AG20443 (cell line): ENCODE measurements at places on chromosomes 1 and 21.
A peak's percentile ranks its signal among the peaks of the same experiment; 100 is the strongest.

- no peak for DNase-seq
Observed at GRCh38 chr1:234713859-234714258, 103.9 kb upstream of the IRF2BP2 start.

GRCh38 chr21:41183575-41183974 is 15.6 kb downstream of the BACE2 start:
- no peak for DNase-seq

DNA sequence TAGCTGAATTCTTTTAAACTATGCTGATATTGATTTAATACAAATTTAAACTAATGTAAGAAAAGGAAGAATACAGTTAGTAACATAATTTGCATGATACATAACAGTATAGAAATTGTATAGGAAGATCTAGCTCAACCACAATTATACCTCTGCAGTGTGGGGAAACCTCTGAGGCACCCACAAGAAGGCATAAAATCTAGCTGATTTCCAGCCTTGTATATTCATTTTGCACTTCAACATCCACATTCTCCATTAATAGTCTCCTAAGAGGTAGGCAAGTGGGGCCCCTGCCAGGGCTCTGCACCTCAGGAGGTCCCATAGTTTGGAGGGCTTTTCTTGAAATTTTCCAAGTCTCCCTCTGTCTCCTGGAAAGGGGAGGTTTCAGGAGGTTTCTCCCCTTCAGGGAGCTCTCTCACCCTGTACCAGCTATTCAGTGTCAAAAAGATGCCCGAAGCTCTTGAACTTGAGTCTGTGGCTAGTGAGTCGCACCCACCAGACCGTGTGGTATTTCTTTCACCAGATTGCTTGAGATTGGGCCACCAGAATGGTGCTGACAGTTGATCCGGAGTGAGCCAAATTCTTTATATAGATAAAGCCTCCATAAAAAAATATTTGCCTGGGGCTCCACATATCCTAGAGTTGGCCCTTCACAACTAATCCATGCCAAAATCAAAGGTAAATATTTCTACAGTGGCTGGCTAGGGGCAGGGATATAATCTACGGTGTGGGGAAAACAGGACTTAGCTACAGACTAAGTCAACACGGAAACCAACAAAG is 108.2 kb downstream of the TIAM1 start:
- peak; percentile 20 for DNase-seq

DNA sequence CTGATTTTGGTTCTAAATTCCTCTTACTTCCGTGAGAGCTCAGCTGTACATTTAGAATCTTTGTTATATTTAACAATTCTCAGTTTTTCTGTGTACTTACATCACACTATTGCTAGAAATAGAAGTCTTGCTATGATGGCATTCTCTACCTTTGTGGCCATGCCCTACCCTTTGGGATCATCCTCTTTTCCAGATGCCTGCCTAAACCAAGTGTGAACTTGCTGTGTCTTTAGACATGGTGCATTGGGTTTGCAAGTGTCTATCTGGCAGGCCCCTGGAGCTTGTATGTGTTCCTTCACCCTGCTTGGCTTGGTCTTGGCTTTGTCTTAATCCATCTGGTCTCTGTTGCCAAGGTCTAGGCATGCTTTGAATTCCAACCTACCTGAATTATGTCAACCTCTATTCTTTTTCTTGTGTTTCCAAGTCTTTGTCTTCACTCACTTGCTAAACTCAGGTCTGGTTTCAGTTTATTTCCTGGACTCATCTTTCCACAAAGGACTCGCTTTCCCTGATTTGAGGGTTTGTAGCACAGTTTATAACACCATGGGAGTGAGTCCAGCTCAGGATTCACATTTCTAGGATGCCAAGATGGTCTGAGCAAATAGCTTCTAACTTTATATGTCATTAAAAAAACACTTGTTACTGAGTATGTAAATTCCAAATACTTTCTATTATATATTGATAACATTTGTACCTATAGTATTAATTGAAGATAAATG is 20.6 kb upstream of the APOBEC4 start:
- no peak for DNase-seq

- DNase-seq = peak; percentile 91
Observed at GRCh38 chr1:53508991-53509666, 49.9 kb downstream of the DMRTB1 start.

- DNase-seq = no peak
Observed at GRCh38 chr1:17875882-17876280, 120.7 kb downstream of the ACTL8 start.

DNA sequence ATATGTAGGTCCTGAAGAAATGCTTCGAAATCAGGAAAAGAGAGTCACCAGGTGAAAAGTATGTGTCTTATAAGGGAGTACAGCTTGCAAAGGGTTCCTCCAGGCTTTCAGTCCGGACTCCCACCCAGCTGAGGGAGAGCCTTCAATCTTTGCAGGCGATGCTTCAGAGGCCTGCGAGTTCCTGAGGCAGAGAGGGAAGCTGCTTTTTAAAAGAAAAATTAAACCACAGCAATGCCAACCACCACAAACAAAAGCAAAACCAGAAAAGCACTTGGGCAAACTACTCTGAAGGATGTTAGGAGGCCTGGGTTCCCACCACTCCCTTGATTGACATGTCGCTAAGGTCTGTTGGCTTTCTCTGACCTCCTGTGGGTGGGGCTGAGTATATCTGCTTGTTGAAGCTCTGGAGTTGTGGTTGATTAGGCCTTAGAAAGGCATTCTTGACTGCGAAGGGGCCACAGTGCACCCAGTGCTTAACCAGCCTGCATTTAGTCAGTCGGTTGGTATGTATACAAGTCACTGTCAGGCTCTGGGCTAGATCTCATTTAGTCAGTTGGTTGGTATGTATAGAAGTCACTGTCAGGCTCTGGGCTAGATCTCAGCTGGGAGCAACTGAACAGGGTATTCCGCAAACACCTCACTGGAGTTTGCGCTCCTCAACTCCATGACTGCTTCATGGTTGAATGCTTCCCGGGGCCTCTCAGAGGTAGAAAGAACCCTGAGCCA is 1.2 kb downstream of the NIPAL3 start:
- peak; percentile 73 for DNase-seq

GRCh38 chr21:34912022-34912945 is 136.8 kb downstream of the RUNX1 start:
- no peak for DNase-seq

GRCh38 chr1:91706140-91706957 is 179.6 kb downstream of the TGFBR3 start:
- no peak for DNase-seq

GRCh38 chr1:35717911-35718476 is 690 bp downstream of the C1orf216 start:
- peak; percentile 90 for DNase-seq
